ENCODE measurements at places on chromosomes 3 and 15.
A peak's percentile ranks its signal among the peaks of the same experiment; 100 is the strongest.

GRCh38 chr15:56176996-56177395 lies 66.7 kb downstream of the RFX7 start:
- no peak for DNase-seq

GRCh38 chr3:187777331-187777941 lies 32.2 kb upstream of the BCL6 start:
- DNase-seq, result peak; percentile 51

DNA sequence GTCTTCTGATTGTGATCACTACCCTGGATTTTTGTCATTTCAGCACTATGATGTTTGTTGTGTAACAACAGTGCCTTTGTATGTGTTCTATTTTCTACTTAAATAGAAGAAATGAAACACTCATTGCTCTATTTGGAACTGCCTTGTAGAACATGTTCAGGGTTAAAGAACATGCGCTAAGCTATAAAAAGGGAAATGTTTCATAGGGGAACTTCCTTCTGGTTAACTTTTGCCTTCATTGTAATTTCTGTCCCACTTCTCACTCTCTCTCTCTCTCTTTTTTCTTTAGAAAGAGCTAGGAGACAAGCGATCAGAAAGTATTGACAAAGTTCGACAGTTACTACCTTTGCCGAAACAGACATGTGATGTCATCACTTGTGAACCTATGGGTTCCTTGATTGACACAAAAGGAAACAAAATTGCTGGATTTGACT lies at the start of gene P2RY12:
P2RY12 (minus strand) TSS at position 13 of the 434 bp plus-strand sequence. CDS start 45,908 bp downstream, outside the sequence.
- no peak for DNase-seq

DNA sequence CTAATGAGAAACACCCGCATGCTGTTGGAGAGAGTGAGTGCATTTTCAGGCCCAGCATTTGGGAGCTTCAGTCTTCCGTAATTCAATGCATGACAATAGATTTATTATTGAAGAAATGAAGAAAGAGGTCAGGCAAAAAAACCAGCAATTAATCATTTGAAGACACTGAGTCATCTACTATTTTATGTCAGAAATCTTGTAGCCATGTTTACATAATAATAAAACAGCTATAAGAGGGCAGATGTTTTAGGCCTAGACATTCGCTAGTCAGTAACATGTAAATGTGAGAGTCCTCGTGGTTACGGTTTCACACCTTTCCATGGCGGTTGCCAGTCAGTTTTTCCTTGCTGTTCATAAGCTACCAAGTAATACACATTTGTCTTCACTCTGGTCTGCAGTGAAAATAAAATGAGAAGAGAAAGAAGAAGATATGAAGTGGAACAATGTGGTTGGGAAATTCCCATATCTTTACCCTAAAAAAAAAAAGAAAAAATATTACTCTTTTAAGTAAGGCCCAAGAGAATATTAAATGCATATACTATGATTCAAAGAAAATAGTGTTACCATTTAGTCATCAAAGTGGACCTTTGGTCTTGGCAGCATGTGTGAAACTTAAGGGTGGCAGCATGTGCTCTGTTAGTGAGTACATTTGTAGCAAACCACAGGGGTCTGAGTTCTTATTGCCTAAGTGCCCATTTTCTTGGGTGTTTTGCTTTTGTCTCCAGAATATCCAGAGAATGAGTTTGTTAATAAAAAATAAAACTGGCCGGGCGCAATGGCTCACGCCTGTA lies 140.5 kb upstream of the TBL1XR1 start:
- DNase-seq, result peak; percentile 83

DNA sequence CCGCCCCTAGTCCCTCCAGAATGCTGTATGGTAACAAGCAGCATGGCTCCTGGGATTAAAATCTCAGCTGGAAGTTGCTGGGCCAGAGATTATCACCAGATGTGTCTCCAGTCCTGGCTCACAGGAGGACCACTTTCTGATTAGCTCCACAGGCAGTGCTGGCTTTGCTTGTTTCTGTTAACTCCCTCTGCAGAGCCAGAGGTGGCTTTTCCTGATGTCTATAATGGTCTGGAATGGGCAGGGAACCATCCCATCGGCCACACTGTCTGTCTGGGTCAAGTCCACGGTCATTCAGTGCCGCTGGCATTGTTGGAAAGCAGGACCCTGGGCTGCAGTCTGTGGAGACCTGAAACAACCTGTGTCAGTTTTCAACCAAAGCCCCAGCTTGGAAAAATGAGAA lies 119.6 kb upstream of the CTDSPL start:
- DNase-seq, result no peak
